Right ventricle myocardium inferior (tissue), 1 donor: ENCODE measurements at places on chromosomes 5 and 9. TPM values are rescaled to one million over a fixed set of nuclear protein-coding genes. Genes with fewer than 3 reads are reported as not detected.

Gene ARSI
- total RNA-seq: 0.65 TPM

Gene ACO1
- 59.5 TPM for total RNA-seq

Gene TAF11L10
- total RNA-seq: not detected

Gene SPINK14
- not detected for total RNA-seq

DNA sequence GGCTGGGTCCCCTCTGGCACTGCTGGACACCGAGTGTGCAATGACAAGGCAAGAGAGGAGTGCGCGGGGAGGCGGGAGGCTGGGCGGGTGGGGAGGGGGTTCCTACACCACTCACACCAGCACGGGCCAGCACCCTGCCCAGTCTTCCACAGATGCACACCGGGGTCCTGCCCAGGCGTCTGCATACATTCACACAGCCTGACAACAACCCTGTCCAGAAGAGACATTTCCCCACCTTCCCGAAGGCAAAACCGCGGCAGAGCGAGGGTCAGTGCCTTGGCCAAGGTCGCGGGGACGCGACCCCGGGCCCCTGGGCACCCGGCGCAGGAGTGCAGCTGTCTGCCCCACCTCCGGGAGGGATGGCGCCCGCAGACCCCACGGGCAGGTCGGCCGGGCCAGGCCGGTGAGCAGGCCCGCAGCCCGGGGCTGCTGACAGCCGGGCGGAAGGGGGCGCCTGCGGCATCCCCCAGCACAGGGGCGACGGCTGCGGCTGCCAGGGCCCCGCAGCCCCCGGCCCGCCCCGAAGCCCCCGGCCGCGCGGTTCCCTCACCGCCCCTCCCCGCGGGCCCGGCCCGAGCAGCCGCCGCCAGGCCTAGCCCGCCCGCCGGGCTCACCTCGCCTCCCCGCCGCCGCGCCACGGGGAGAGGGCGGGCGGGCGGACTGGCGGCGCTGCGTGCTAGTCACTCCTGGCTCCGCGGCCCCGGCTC is 496 bp downstream of the MAPK9 start:
- no peak for DNase-seq

DNA sequence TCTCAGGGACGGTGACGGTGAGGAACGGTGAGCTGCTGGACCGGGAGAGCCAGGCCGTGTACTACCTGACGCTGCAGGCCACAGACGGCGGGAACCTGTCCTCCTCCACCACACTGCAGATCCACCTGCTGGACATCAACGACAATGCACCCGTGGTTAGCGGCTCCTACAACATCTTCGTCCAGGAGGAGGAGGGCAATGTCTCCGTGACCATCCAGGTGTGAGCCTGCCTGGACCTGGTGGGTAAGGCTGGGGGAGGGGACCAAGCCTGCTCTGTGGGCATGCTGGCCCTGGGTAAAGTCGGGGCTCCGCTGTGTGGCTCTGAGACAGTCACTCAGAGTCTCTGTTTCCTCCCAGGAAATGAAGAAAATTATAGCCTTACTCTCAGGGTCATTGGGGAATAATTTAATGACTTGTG is 29.3 kb downstream of the CDHR2 start:
- peak; percentile 65 for DNase-seq

DNA sequence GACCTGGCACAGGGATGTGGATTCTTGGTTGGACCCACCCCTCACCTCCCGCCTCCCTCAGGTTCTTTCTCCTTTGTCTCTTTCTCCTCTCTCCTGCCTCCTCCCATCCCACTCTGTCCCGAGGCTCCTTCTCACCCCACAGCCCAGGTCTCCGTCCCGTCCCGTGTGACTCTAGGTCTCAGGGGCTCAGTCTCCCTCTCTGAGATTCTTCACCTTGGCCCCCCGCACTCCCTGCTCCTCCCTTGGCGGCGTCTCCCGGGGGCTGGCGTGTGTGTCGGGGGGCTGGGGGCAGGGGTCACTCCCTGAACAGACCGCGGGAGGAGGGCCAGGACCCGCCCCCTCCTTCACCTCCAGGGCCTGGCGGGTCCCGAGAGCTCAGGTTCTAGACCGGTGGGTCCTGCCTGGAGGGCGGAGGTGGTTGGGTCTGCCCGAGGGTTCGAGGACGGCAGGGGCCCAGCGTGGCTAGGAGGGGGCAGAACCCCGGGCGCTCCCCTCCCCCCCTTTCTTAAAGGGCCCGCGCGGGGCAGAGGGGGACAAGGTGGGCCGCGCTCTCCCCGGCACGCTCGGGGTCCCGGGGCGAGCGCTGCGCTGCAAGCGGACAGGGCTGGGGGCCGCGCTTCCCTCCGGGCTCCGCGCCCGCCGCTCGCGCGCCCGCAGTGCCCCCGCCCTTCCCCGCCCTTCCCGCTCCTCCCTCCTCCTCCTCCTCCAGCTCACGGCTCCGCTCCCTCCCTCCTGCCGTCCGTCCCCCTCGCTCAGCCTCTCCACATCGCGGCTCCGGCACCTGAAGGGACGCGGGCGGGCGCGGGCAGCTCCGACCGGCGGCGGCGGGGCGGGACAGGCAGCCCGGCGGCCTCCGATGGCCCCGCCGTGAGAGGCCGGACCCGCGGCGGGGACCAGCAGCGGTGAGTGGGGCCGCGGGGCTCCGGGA is at the start of gene PSD2:
Gene PSD2 (plus strand): TSS at position 735 of the 928 bp plus-strand sequence. CDS start 13,633 bp downstream, outside the sequence.
- DNase-seq: no peak

DNA sequence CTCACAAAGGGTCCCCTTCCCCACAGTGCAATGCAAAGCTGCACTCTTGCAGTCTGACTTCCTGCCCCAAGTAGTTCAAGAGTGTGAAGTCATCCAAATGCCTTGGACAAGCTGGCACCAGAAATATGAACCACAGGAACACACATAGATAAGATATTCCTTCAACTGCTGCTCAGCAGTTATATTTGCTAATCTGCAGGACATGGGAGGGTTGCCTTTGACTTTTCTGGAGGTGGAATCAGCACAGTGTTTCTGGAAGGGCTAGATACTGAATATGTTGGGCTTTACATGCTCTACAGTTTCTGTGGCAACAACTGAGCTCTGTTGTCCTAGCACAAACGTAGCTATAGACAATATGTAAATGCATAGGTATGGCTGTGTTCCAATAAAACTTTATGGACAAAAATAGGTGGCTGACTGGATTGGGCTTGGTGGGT is 96.7 kb upstream of the PCA3 start:
- no peak for DNase-seq
